ENCODE measurements at places on chromosomes 1 and 21.

GRCh38 chr1:151729157-151729965 is 8.0 kb downstream of the RIIAD1 start:
- DNase-seq = peak; percentile 40

GRCh38 chr1:166297993-166298392 is 131.2 kb upstream of the FAM78B start:
- DNase-seq = no peak

GRCh38 chr1:52856026-52856425 is 13.5 kb downstream of the ZYG11A start:
- DNase-seq = no peak

DNA sequence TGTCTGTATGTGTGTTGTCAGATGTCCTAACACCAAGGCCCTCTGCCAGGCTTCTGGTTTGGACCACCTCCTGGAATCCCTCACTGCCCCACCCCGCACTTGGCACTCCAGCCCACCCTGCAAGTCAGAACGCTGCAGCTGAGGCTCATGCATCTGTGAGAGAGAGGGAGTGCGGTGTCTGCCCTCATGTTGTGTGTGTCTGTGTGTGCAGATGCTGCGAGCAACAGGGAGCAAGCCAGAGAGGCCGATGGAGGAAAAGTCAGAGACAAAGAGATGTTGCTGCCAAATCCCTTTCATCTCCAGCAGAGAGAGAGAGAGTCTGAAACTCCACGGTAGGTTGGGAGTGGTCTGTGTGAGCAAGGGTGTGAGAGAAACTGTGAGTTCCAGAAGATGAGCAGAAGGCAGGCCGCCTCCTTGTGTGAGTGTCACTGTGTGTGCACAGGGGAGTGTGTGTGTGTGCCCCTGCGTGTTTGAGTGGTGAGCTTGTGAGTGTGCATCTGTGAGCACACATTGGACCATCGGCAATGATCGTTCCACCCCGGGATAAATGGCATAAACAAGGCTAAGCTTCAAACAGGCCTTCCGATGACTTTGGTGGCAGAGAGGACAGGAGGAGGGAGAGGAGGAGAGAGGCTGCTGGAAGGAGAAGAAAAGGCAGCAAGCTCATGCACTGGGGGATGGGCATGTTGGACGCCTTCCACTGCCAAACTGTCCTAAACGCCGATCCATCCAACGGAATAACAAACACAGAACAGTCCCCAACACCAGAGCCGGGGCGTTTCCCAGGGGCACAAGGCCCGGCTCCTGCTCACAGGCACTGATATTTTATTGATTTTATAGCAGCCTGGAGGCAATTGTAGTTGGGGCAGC is 99.2 kb upstream of the GRIK3 start:
- DNase-seq = no peak

- DNase-seq = no peak
Measured at GRCh38 chr1:163168053-163168452, 34.7 kb downstream of the RGS5 start.

DNA sequence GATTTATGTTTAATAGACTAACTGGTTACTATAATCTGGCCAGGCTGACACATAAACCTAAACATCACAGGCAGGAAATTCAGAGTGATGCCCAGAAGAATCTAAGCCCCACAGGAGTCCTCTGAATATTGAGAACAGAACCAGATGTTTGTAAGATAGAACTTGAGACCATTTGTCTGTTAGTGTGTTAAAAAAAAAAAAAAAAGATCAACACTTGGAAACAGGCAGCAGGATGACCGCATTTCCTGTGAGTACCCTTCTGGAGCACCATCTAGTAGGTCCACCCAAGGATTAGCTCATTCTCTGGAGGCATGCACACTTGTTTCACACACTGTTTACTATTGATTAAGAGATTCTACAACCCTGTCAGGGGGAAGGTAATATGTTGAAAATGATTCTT is 111.4 kb upstream of the VANGL1 start:
- no peak for DNase-seq

DNA sequence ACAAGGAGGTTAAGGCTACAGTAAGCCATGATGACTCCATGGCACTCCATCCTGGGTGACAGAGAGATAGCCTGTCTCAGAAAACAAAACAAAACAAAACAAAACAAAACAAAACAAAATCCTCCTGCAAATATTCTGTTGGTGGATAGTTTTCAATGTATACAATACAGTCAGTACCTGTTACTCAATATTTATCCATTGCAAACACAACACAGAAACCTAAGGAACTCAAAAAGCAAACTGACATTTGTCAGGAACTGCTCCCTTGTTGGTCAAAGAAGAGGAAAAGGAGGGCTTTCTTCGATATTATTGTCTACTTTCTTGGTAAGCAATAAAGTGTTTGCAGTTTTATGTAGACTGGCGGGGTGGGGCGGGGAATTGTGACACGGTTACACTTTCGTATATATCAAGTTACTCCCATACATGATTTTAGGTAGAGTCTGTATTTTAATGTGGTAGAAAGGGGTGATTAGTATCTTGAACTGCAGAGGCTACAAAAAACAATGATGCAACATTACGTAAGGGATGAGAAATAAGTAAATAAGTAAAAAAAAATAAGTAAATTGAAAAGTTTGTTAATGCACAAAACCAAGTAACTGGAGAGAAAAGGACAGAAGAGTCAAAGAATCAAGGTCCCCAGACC is 31.8 kb downstream of the APP start:
- no peak for DNase-seq

- no peak for DNase-seq
Measured at GRCh38 chr1:151371370-151372057, 991 bp downstream of the SELENBP1 start.

DNA sequence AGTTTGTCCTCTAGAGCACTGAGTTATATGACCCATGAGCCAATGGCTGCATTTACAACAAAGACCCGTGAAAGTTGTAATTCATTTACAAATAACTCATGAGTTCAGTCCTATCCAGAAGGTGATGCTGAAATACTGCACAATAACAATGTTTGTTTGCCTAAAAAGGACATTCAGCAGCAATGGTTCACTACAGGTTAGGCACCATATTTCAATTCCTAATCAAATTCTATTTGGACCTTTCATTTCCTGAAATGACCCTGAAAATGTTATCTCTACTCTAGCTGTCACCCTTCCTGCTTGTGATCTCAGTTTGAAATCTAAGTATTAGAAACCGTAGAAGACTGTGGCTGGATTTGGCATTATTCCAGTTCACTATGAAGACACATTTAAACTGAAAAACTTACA is 191.2 kb upstream of the SAMSN1 start:
- DNase-seq = no peak

GRCh38 chr21:38148046-38148445 is 108.7 kb upstream of the KCNJ15 start:
- DNase-seq = no peak

- DNase-seq = no peak
Measured at GRCh38 chr1:172549621-172550280, 16.8 kb downstream of the SUCO start.

- no peak for DNase-seq
Measured at GRCh38 chr1:75643460-75643859, 32.5 kb upstream of the SLC44A5 start.

- DNase-seq = peak; percentile 67
Measured at GRCh38 chr1:17488995-17489767, 49.7 kb upstream of the RCC2 start.

DNA sequence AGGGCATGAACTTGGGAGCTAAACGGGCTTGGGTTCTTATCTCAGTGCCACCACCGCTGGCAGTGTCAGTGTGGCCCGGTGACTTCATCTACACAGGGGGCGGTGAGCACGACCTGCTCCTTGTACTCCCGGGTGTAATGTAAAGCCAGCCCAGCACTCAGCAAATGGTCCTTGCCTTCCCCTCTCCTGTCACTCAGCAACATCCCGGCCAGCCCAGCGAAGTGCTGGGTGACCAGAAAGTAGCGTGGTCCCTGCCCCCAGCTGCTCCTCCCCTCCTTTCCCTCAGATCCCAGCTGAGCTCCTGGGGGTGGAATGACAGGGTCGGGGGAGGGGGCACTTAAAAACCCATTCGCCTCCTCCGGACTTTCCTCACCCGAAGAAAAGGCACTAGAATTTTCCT is 7.2 kb downstream of the KCNN3 start:
- DNase-seq = no peak

DNA sequence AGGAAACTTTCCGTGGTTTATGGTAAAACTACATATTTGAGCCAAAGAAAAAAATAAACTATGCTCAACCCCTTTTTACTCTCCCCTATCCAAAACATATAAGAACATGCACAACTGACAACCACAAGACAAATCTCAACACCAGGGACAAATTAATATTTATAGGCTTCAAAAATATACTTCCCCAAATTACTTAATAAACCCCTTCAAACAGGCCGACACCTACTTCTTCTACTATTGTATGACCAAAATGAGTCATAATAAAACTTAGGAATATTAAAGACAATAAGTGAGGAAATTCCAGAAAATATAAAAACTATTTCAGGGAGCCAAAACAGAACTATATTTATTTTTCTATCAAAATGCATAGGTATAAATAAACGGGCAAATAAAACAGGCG is 71.5 kb downstream of the TGFBR3 start:
- no peak for DNase-seq

GRCh38 chr1:159068886-159069285 is 7.7 kb downstream of the AIM2 start:
- DNase-seq = no peak

- DNase-seq = no peak
Measured at GRCh38 chr1:17272066-17272465, 23.2 kb downstream of the PADI3 start.

DNA sequence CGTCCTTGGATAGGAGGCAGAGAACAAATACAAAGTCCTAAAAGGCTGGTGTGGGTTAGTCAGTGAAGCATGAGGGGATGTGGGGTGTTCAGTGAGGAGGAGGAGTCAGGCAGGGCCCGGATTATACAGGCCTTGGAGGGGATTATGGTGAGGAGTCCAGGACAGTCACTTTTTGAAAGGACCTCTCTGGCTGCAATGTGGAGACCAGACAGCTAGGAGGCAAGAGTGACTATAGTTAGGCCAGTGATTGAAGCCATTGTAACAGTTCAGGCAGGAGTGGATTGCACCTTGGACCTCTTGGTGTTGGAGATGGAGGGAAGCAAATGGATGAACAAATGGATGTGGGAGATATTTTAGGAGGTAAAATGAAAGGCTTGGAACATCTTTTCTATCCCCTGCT is 115.8 kb downstream of the C1orf94 start:
- no peak for DNase-seq

DNA sequence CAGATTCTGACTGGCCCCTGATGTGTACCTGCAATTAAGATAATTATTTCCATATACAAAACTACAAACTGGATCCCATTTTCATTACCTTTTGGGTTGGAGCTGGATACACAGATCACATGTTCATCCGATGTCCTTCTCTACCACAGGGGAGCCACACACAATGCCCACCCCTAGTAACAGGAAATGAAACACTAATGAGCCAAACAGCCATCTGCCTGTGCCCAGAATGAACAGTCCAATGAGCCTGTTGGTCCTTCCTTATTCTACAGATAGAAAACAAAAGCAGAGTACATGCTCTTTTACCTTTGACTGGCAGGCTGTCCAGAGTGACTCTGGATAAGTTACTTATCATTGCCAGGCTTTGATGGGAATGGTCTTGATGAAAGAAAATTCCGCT is 68.6 kb downstream of the SIPA1L2 start:
- no peak for DNase-seq

DNA sequence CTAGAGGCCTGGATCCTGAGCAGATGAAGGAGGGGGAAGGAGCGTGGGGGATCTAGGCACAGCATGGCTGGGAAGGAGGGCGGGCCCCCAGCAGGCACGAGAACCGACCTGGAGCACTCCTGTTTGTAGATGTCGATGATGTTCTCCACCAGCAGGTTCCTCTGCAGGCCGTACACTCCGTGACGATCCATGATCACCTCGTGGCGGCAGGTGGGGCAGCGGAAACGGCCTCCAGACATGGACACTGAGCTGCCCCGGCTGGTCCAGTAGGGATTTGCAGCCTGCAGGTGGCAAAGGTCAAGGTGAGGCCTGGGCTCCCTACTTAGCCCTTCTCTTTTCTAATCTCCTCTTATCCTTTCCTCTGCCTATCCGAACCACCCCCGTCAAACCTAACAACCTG is 1.3 kb downstream of the TRIM63 start:
- no peak for DNase-seq

- DNase-seq = no peak
Measured at GRCh38 chr1:16260814-16261213, 23.8 kb upstream of the CPLANE2 start.

DNA sequence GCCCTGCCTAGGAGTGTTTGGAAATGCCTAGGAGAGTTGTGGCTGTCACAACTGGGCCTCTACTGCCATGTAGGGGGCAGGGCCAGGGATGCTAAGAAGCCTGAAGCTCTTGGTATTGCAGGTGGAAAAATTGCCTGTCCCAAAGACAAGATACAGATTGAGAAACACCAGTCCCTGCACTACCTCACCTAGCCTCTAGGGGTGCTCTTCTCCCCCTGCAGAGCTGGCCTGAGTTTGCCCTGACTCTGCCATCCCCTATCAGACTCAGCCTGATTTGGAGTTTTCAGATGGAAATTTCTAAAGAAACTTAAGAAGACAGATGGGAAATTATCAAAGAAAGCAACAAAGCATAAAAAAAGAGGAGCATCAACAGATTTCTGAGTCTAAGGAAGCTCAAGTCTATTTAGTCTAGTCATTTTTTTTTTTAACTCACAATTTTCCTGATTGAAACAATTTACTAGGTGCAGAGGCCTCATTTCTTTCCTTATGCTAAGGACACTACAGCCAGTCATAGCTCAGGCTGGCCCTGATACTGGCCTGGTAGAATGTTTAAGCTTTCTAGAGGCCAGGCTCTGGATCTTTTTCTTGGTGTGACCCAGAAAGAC is 61.4 kb upstream of the LRRN2 start:
- DNase-seq = no peak

DNA sequence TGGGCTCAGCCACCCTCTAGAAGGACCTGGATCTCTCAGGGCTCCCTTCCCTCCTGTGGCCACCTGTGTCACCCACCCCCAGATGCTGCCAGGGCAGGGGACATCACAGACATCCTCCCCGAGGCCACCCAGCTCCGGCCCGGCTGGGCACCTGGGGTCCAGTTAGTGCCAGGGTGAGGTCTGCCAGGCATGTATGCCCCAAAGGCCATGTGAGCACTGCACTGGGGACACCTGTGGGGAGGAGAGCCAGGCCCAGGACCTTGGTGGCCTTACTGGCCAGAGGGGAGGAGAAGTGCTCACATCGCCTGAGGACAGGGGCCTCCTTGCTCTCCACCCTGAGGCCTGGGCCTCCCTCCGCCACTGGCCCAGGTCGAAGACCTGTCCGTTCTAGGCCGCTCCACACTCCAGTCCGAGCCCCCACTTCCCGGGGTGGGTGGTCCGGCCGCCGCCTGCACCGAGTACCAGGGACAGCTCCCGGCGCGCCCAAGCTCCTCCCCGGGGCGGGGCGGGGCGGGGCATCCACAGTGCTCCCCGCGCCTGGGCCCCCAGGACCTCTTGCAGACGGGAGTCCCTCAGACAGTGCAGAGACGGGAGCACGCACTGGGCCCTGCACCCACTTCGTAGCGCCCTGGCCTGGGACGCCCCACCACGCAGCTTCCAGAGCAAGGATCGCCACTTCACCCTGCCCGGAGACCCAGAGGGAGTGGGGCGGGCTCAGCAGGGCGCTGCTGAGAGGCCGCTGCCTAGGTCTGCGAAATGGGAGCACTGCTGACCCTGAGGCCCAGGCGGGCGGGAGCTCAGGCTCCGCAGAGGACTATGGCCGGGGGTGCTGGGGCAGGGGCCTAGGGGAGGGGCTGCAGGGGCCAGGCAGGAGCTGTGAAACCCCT is 34.3 kb upstream of the CCDC27 start:
- DNase-seq = no peak

- peak; percentile 86 for DNase-seq
Measured at GRCh38 chr1:156705321-156705917, at the start of gene CRABP2. TSS of gene CRABP2 (minus strand) at chr1:156705583. CDS start at chr1:156705446, 137 bp downstream.
